ENCODE measurements at places on chromosomes 13 and 19.

- DNase-seq, result no peak
Measured at GRCh38 chr13:90984756-90985155, 362.7 kb upstream of the MIR17HG start.

GRCh38 chr19:18204394-18205199 lies 755 bp upstream of the RAB3A start:
- DNase-seq, result no peak

DNA sequence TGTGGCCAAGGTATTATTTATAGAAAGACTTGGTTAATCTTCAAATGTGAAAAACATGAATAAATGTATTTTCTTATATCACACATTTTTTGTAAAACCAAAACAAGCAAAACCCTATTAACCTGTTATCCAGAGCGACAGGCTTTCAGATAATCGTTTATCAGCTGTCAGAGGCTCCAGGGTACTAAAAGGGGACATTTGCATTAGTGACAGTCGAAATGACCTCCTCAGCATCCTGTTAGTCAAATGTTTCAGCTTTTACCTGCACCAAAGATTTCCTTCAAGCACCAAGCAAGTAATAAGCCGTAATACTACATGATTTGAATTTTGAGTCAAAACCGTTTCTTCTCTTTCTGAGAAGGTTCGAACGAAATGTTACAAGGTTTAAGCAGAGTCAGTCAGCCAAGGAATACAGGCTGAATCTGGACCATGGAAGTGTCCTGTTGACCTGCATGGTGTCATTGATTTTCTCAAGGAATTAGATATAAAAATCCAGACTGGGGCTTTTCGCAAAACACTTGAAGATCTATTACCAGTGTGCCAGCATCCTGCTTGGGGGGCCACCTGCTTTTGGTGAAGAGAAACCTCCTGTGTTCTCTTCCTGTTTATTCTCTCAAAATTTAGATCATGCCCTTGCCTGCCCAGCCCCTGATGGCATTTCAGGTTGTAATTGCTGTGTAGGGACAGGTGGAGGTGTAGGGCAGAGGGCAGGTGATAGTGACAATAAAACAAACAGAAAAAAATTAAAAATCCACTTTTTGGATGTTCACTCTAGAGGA lies 11.3 kb upstream of the RFC3 start:
- no peak for DNase-seq

GRCh38 chr13:27712421-27712820 lies 79.9 kb upstream of the GSX1 start:
- DNase-seq, result no peak

GRCh38 chr13:99760456-99760855 lies 211.1 kb downstream of the ZIC5 start:
- no peak for DNase-seq

GRCh38 chr13:100022798-100023197 lies 41.2 kb downstream of the ZIC2 start:
- DNase-seq, result no peak

GRCh38 chr19:51441410-51442390 lies 16.6 kb downstream of the SIGLEC8 start:
- DNase-seq, result no peak

- no peak for DNase-seq
Measured at GRCh38 chr13:91303031-91303430, 44.5 kb upstream of the MIR17HG start.

- DNase-seq, result no peak
Measured at GRCh38 chr19:13195678-13196077, 45.5 kb downstream of the IER2 start.

GRCh38 chr13:94056362-94056990 lies 423.0 kb downstream of the DCT start:
- DNase-seq, result no peak

Measured in vagina (tissue), 2 donors.